Activated T-cell treated with anti-CD3 and anti-CD28 coated beads, Interleukin-2, amount 50 U/mL, for 1 hour (primary cell): ENCODE measurements at places on chromosomes 4 and X.

- peak; percentile 26 for DNase-seq
Observed at GRCh38 chr4:174214101-174214878, 69.2 kb downstream of the FBXO8 start.

DNA sequence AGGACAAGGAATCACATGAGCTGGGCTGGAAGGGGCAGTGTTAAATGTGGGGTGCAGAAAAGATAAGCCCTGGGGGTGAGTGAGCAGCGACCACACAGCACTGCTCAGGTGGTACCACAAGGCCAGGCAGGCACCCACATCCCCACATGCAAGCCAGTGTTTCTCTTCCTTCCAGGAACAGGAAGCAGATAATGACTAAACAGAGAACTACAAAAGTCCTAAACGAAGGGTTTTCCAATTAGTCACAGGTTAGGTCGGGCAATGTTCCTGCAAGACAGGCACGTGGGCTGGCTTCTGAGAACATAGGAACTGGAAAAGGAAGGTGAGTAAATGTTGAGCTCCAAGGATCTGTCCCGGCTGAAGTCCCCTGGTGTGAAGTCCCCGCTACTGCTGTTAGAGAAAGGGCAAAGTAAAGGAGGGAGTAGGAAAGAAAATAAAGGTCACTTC lies 19.5 kb downstream of the RELL1 start:
- no peak for DNase-seq

DNA sequence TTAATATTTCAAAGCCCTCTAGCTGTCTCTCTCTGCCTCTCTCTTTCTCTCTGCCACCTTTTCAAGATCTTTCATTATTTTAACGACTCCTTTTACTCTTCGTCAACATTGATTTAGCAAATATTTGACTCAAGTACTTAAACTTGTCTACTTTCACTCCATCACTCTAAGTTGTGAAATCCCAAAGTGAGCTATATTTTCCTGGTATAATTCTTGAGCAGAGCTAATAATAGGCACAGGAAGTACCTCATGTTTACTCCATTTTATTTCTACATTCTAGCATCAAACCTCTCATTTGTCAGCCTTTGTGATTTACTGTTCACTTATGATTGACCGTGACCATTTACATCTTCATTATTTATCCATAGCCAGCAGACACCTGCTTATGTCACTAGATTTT lies 482.5 kb downstream of the RPA4 start:
- DNase-seq = no peak

DNA sequence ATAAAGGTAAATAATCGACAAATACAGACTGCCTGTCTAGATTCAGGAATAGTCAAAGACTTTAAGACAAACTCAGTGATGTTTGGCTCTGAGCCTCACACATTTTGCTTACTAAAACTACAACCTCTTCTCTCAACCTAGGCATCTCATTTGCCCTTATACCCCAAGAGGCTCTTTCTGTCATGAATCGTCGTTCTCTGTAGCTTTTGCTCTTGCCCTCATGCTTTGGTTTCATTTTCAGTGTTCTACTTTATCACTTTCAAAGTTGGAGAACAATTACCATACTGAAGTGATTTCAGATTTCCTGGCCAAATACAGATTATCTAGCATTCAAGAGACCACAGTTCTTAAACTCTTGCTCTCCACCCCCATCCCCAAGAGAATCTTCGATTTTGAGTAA lies 114.1 kb upstream of the RAP2C start:
- no peak for DNase-seq

DNA sequence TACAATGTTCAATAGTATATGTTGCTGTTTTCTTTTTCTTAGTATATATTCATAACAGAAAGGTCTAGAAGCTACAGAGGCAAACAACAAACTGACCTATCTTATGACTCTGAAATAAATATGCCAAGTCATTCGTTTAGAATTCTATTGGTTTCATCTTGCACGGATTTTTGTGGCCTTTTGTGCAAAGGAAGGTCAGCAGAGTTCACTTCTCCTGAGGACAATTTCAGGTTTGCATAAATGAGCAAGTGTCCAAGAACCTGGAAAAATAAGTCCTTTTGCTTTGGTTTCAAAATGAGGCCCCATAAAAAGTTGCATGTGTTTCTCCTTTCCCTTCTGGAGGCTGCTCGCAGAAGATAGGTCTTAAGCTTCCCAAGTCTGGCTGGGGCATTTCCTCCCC lies 156.9 kb downstream of the APBB2 start:
- DNase-seq = no peak

- DNase-seq = no peak
Observed at GRCh38 chr4:88857588-88857987, 160.0 kb upstream of the NAP1L5 start.

DNA sequence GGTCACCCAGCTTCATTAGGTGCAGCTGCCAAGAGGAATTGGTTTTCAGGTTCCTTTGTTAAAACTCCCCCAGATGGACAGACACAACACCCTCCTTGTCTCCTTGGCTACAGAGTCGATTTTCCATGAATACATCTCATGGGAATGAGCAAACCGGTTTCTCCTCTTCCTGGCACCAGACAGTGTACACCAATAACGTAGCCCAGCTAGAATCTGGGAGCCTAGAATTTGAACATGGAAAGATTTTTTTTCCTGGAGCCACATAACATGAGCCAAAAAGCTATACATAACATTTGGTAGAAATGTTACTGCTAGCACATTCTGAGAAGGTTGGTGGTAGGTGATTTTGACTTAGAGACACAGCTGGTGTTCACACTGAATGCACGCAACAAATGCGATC lies 62.9 kb upstream of the SLC34A2 start:
- no peak for DNase-seq

GRCh38 chrX:39268207-39268606 lies 466.9 kb downstream of the MID1IP1 start:
- DNase-seq = no peak

- no peak for DNase-seq
Observed at GRCh38 chrX:14362721-14363120, 166.6 kb upstream of the GLRA2 start.
